T-helper 1 cell (primary cell): ENCODE measurements at places on chromosomes 7 and 10.

GRCh38 chr7:7639847-7640220 lies 718 bp upstream of the UMAD1 start:
- peak; percentile 38 for DNase-seq

DNA sequence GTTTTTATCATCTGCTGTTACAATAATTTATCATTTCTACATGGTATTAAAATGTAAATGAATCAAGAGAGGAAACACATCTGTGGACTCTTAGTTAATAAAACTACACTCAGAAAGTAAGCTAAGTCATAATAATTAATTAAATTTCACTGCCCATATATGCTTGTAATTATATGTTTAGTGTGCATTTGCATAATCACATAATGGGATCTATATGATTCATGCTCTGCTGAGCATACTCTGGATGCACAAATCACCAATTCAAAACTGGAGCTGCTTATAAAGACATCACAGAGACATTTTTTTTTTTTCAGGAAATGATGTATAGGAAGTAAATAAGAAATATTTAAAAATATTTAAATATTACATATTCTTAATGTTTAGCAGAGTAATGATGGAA lies 151.6 kb upstream of the STEAP4 start:
- DNase-seq, result no peak

- no peak for DNase-seq
Measured at GRCh38 chr7:75573477-75574019, 81.4 kb downstream of the SPDYE5 start.

DNA sequence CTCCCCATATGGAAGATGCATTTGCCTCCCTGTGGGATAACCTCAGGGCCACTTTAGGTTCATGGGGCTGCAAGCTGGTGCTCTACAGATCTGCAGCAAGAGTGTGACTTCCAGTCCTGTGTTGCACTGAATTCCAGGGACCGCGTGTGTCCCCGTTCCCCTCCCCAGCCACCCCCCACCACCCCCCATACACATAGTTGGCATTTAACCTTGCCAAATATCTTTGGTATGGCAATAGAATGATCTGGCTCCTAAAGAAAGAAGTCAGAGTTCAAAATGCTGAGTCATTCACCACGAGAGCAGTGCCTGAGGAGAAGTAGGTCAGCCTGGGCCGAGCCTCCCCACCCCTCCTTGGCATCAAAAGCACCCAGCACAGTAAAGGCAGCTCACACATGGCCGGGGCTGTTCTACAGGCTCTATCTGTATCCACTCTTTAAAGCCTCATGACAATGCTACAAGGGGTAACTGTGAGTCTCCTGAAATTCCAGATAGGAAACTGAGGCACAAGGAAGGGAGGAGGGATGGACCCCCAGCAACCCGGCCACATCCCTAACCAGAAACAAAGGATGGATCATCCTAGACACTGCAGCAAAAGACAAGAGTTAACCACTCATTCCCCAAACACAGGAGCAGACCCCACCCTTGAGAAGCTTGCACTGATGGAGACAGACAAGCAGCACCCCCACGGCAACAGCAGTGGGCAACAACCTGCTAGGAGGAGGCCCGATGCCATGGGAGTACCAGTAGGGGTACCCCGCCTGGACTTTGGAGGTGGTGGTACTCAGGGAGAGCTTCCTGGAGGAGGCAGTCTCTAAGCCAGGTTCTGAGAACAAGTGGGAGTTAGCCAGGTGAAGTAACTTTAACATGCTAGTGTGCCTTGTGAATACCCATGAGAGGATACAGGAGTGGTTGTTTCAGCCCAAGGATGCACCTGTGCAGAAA lies 70.3 kb upstream of the NANOS1 start:
- DNase-seq, result no peak

GRCh38 chr7:47480576-47481538 lies 101.1 kb downstream of the TNS3 start:
- no peak for DNase-seq

- no peak for DNase-seq
Measured at GRCh38 chr7:132065193-132065988, 509.0 kb upstream of the PODXL start.
